AG09319 (cell line): ENCODE measurements at places on chromosomes 12 and 14.
A peak's percentile ranks its signal among the peaks of the same experiment; 100 is the strongest.

DNA sequence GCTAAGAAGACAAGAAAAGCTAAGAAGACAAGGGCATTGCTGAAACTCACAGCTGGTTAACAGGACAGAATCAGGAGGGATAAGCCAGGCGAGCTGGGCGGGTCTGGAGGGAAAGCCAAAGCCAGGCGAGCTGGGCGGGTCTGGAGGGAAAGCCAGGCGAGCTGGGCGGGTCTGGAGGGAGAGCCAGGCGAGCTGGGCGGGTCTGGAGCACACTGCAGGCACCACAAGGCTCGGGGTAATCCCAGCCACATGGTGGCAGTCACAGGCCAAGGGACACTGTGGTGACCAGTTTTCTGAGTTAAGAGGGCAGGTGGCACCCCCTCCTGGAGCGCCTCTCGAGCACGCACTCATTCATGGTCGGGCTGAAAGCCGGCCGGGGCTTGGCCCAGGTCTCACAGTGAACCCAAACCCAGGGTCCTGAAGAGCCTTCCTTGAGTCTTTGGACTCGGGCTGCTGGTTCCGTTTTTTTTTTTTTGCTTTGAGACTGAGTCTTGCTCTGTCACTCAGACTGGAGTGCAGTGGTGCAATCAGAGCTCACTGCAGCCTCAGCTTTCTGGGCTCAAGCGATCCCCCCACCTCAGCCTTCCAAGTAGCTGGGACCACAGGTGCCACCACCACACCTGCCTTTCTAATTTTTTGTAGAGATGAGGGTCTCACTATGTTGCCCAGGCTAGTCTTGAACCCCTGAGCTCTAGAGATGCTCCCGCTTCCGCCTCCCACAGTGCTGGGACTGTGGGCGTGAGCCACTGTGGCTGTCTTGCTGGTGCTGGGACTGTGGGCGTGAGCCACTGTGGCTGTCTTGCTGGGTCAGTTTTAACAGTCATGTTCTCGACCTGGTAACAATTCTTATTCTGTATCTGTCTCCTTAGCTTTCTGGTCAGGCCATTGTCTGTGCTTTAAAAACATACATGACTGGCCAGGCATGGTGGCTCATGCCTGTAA, 40.2 kb downstream of the HSP90AA1 start:
- peak; percentile 62 for DNase-seq

GRCh38 chr12:131454418-131455217, 256.3 kb upstream of the SFSWAP start:
- no peak for DNase-seq

DNA sequence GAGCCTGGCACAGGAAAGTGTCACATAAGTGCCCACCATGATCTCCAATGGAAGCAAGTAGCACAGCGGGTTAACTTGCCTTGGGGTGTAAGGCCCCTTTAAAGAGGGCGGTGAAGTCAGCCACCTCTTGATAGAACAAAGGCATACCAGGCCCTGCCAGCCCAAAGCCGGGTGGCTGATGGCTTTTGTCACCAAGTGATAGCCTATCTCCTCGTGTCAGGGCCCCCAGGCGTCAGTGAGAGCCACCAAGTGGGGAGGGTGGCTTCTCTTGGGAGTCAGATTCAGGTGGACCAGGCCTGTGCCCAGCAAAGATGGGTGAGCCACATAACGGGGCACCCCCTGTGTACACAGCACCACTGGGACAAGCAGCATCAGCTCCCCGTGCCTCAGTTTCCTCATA, 8.3 kb upstream of the MYL2 start:
- DNase-seq = no peak

DNA sequence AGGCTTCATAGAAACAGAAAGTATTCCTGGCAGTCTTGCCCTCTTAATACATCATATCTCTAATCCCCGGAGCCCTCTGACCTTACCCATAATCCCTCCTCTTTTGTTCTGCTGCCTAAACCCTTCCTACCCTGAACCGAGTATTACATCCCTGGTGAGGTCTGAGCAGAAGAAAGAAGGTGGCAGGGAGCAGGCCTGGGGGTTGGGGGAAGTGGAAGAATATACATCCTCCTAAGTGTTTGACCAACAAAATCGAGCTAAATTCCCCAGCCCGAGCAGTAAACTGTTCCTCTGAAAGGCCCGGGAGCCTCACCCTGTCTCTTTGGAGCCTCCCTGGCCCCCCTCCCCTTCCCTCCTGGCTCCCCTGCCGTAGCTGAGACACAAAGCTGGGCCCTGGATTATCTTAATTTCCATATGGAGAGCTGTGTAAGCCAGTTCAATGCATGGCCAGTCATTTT, 192.6 kb upstream of the LHX5 start:
- no peak for DNase-seq

- DNase-seq = no peak
Observed at GRCh38 chr12:13130981-13131380, 27.5 kb upstream of the GSG1 start.

- DNase-seq = peak; percentile 18
Observed at GRCh38 chr12:26748741-26749431, 84.1 kb downstream of the ITPR2 start.
